ENCODE measurements at places on chromosomes 11 and 22.
A peak's percentile ranks its signal among the peaks of the same experiment; 100 is the strongest.

DNA sequence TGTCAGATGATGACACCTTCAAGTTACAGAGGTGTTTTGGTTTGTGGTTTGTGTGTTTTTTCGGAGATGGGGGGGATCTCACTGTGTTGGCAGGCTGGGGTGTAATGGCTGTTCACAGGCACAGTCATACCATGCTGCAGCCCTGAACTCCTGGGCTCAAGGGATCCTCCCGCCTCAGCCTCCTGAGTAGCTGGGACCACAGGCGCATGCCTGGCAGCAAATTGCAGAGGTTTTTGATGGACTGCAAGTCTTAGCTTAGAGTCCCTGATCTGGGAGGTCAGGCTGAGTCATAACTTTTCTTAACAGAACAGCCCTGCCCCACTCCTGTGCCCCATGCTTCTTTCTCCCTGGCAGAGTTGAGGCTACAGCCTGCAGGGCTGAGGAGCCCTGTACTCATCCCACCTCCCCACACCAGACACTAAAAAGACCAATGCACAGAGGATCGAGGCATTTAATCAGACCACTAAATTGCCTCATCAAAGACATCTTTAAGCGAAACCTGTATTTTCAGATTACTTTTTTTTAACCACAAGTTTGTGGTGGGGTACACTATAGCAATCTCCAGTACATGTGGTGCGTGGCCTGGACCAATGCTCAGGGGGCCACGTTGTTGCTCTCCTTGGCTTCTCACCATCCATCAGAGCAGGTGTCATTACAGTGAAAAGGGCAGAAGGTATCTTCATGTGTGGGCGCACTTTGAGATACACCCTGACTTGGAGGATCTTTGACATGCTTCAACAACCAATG, 17.1 kb upstream of the ADORA2A start:
- DNase-seq = no peak

GRCh38 chr11:17845431-17845881, 110.9 kb downstream of the KCNC1 start:
- no peak for DNase-seq

- DNase-seq = peak; percentile 57
These were observed 8.5 kb downstream of the ACAD8 start for GRCh38 chr11:134261626-134262488.

- DNase-seq = no peak
These were observed 328.8 kb upstream of the CTSC start for GRCh38 chr11:88666364-88666763.

DNA sequence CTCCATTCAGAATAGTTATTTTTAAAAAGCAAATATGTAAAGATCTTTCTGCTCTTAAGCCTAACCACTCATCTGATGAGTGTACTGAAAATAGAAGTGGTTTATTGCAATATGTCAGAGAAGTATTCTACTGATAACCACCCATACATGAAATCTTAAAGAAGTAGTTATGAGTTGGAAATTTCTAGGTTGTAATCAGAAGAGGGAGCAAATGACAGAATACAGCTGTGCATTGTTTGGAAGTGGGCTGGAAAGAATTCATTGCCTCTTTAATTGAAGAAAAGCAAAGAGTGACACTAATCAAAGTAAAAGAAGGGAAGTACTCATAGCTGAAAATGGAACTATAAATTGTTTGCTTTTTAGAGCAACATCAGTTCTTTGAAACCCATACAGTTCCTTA, 39.4 kb downstream of the FDX1 start:
- DNase-seq = no peak

GRCh38 chr11:79570104-79570503, 129.3 kb upstream of the TENM4 start:
- DNase-seq = no peak

DNA sequence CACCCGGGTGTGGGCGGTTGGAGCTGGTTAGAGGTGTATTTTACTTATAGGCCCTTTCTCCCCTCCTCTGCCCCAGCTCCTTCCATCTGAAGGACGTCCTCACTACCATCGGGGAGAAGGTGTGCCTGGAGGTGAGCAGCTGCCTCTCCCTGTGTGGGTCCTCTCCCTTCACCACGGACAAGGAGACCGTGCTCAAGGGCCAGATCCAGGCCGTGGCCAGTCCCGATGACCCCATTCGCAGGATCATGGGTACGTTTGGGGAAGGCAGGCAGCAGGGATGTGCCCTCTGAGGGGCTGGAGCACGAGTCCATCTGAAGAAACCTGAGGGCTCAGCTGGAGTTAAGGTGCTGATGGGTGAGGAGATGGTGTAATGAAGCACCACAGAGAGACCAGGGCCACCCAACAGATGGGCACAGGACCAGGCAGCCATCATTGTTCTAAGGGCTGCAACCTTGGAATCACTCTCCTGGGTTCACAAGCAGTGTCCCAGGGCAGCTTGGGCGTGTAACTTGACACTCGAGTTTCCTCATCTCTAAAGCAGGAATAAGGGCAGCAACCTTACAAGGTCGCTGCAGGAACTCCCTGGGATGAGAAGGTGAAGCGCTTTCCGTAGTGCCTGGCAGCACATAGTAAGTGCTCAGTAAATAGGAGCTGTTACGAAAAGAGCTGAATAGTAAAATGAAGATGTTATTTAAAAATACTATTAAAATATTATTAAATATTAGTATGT, 29.4 kb downstream of the TCP11L1 start:
- DNase-seq = no peak

- no peak for DNase-seq
These were observed 92.3 kb downstream of the GAB2 start for GRCh38 chr11:78325274-78325781.

- no peak for DNase-seq
These were observed 41.8 kb upstream of the DEUP1 start for GRCh38 chr11:93288767-93289166.

DNA sequence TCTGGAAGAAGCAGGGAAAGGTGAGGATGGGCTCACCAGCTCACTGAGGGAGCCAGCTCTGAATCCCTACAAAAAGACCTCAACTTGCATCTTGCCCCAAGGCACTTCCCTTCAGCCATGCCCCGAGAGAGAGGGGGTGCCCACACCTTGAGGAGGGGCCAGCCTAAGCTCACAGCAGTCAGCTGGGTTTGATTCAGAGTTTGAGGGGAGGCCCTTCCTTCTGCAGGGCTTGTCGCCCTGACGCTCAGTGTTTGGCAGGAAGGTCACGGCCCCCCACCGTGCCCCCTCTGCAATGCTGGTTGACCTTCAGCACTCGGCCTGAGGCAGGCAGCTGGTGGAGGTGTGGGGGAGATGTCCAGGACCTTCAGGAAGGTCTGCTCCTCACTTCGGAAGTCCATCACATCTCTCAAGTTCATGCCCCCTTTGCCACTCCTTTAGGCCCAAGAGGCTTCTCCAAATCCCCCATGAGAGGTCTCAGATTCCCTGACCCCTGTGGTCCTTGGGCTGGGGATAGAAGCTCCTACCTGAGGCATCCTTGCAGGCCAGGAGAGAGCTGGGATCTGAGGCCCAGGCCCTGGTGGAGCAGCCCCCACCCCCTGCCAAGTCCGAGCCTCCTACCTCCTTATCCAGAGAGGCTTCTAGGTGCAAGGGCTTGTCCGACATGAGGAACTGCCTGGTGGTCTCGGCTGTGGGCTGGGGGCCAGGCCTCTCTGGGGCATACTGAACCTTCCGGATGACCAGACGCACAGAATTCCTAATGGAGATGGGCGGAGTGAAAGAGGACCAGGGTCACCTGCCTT, 37.6 kb downstream of the TPBGL start:
- no peak for DNase-seq

DNA sequence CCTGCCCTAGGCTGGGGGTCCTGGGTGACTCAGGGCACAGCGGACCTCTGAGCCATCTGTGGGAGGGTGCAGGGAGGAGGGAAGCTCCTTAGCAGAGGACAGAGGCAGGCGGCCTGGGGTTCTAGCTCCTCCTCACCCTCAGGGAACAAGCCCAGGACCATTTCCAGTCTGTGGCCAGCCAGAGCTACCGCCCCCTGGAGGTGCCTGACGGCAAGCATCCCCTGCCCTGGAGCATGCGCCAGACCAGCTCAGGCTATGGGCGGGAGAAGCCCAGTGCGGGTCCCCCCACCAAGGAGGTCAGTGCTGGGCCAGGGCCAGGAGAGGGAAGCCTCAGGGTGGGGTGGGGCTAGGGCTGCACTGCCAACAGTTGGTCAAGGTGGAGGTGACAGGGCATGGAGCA, 26.0 kb upstream of the LRRC10B start:
- no peak for DNase-seq

GRCh38 chr11:124886476-124886875, 11.2 kb downstream of the ROBO4 start:
- DNase-seq = no peak

- no peak for DNase-seq
These were observed 44.6 kb upstream of the PPARA start for GRCh38 chr22:46105494-46106278.

- peak; percentile 57 for DNase-seq
These were observed 167.8 kb upstream of the NARS2 start for GRCh38 chr11:78742430-78742829.

DNA sequence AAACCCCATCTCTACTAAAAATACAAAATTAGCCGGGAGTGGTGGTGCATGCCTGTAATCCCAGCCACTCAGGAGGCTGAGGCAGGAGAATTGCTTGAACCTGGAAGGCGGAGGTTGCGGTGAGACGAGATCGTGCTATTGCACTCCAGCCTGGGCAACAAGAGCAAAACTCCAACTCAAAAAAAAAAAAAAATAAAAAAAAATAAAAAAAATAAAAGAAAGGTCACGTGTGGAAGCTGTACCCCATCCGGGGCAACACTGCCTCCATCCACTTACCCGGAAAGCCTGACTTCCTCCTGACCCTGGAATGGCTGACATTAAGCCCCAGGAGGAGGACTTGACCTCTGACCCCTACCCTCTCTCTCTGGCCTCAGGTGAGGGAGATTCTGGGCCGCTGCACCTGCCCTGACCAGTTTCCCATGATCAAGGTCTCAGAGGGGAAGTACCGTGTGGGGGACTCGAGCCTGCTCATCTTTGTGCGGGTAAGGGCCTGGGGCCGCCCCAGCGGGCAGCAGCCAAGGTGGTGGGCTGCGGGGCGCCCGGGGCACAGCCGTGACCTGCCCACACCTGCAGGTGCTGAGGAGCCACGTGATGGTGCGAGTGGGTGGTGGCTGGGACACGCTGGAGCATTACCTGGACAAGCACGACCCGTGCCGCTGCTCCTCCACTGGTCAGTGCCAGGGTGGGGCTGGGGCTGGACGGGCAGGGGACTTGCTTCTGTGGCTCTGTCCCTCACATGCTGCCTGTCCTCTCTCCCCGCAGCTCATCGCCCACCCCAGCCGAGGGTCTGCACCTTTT, 3.8 kb downstream of the GAS2L1 start:
- no peak for DNase-seq

DNA sequence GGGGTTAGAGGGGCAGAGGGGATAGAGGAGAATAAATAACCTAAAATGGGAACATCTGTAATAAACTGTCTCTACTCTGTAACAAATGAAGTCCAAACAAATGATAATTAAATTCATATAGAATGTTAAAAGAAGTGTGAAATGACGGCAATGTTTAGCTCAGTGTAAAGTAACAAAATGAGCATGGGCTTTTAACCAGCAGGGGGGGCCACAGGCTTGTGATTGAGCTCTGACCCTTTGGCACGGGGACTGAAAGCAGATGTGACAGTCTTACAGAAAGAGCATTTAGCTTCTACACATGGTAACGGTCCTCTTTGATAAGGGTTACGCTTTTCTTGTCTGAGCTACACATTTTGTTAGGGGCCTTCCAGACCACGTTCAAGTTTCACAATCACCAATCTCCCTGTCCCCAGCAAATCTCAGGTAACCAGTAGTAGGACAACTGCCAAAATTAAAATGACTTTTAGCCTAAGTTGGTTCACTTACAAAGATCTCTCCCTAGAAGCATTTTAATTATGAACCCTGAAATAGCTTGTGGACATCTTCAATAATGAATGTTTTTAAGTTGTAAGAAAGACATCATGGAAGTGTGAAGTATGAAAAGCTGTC, 262.5 kb downstream of the DCDC1 start:
- peak; percentile 54 for DNase-seq

DNA sequence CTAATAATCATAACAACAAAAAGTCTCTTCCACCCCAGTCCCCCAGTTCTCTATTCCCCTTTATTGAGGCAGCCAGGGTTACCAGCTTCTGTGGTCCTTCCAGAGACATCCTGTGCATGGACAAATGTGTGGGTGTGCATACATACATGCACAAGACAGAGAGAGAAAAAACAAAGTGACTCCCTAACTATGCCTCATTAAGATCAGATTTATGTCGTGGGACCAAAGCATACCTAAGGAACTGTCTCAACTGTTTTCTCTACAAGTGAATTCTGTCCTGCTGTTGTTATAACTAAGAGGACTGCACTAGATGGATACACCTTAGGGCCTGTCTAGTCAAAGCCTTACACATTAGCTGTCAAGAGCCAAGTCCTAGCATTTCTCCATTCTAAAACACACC, 106.7 kb downstream of the MRTFA start:
- no peak for DNase-seq

- DNase-seq = no peak
These were observed 46.2 kb upstream of the A4GALT start for GRCh38 chr22:42766860-42767259.

- DNase-seq = peak; percentile 42
These were observed 123.1 kb downstream of the MIAT start for GRCh38 chr22:26780521-26780920.

DNA sequence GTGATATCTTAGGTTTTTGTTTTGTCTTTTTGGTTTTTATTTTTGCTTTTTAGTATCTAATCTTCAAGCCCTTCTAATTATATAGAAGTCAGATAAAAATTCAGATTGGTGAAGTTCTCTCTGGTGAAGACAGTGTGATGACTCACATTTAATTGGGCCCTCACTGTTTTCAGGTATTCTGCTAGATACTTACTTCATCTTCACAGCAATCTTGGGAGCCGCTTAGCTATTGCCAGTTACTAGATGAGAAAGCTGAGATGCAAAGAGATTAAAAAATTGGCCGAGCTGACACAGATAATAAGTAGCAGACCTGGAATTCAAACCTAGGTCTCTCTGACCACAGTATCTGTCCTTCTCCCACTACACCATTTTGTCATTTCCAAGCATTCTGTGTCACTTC, 75.0 kb downstream of the PPP2R1B start:
- no peak for DNase-seq

DNA sequence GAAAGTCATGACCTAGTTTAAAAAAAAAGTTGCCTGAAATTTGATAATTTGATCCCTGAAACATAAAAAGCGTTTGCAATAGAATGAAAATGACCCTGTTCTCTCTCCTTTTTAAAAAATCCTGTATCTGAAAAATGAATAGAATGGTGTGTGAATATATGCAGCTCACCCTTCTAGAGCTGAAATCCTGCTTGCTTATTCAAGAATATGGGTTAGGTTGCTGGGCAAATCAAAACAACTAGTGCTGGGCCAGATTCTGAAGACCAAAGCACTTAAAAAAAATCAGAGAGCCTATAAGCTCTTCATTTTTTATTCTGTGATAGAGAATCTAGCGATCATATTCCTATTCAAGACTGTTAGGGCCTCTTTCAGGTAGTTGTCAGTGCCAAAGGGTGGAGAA, 131.6 kb downstream of the MPPED2 start:
- no peak for DNase-seq

GRCh38 chr11:81394311-81394710, 1339.4 kb downstream of the FAM181B start:
- no peak for DNase-seq

DNA sequence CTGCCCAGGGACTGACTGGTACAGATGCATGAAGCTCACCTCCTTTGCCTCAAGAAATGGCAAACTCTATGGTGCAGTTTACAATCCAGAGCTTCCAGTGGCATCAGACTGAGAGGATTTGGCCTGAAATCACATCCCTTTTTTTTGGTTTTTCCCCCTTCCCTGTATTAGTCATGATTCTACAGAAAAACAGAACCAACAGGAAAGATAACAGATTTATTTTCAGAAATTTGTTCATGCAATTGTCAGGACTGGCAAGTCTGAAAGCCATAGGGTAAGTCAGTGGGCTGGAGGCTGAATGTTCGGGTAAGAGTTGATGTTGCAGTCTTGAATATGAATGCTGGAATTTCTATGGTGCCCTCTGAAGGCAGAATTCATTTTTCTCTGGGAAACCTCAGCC, 12.0 kb upstream of the ZDHHC13 start:
- no peak for DNase-seq
